Effector memory CD4-positive, alpha-beta T cell (primary cell): ENCODE measurements at places on chromosomes 6 and 20.

- H3K27me3 ChIP-seq = peaks cover 9% of the 10 kb centered on the region
- no peaks in the 10 kb centered on the region for H3K36me3 ChIP-seq
- DNase-seq = no peak
- H3K27ac ChIP-seq = no peak overlapping the region
- no peaks in the 10 kb centered on the region for H3K4me1 ChIP-seq
- H3K4me3 ChIP-seq = no peak overlapping the region
Measured at GRCh38 chr6:39793516-39793915, 1.3 kb downstream of the DAAM2 start.

DNA sequence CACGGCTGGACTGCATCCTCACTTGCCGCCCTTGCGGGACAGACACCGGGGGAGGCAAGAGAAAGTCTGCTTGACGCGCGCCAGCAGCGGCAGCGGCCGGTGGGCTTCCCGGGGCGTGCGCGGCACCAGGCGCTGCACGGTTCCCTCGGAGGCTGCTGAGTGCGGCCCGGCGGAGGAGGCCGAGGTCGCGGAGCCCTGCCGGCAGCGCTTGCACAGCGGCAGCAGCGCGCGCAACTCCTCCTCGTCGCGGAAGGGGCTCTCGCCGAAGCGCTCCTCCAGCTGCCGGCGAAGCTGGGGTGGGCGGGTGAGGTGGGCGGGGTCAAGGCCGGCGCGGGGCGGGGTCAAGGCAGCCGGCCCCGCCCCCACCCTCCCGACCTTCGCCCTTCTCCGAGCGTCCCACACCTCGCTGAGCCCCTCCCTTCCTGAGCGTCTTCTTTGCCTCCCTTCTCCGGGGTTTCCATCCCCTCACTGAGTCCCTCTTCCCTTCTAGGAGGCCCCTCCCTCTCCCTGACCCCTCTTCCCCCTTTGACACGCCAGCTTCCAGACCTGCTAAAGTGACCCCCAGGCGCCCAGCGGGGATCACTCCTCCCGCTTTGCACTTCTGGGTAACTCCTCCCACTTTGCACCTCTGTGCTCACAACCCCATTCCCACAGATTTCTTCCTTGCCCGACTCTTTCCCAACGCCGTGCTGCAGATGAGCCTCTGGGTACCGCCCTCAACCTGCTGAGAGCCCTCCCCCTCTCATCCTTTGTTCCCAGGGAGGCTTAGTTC, 8.8 kb downstream of the DUSP15 start:
- no peak overlapping the region for H3K27ac ChIP-seq
- H3K27me3 ChIP-seq = peaks cover 4% of the 10 kb centered on the region
- H3K36me3 ChIP-seq = no peaks in the 10 kb centered on the region
- H3K4me3 ChIP-seq = peak overlapping the region; percentile 59

- H3K4me3 ChIP-seq = no peak overlapping the region
- no peaks in the 10 kb centered on the region for H3K36me3 ChIP-seq
Measured at GRCh38 chr6:148538261-148539190, 195.9 kb downstream of the SASH1 start.

- H3K27ac ChIP-seq = no peak overlapping the region
- H3K36me3 ChIP-seq = no peaks in the 10 kb centered on the region
- H3K4me1 ChIP-seq = no peaks in the 10 kb centered on the region
- H3K27me3 ChIP-seq = no peaks in the 10 kb centered on the region
Measured at GRCh38 chr20:47150403-47151152, 205.9 kb downstream of the ZMYND8 start.

DNA sequence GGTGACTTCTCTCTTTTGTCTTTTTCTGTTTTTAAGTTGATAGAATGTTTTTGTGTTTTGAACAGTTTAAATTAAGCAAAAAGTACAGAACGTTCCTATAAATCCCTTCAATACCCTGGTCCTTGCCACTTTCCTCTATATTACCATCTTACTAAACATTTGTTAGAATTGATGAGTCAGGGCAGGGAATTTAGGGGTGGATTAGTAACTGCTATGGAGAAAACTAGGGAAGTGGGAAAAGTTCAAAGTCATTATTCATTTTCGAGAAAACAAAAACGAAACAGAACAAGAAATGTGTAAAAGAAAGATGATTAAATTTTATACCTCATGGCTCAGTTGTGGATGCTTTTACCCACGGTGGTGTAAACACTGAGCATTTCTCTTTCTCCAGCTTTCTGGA, 240.4 kb upstream of the SULF2 start:
- no peak overlapping the region for H3K27ac ChIP-seq
- no peaks in the 10 kb centered on the region for H3K36me3 ChIP-seq
- H3K4me1 ChIP-seq = no peaks in the 10 kb centered on the region
- H3K4me3 ChIP-seq = no peak overlapping the region
- no peaks in the 10 kb centered on the region for H3K27me3 ChIP-seq
- no peak for DNase-seq

- H3K27me3 ChIP-seq = peaks cover 6% of the 10 kb centered on the region
- H3K36me3 ChIP-seq = no peaks in the 10 kb centered on the region
- no peaks in the 10 kb centered on the region for H3K4me1 ChIP-seq
Measured at GRCh38 chr6:136111831-136112230, 138.3 kb downstream of the MTFR2 start.

GRCh38 chr6:30891816-30892538, 7.7 kb downstream of the DDR1 start:
- no peak overlapping the region for H3K27ac ChIP-seq
- no peak for DNase-seq
- H3K36me3 ChIP-seq = no peaks in the 10 kb centered on the region
- no peaks in the 10 kb centered on the region for H3K27me3 ChIP-seq
- H3K4me1 ChIP-seq = no peaks in the 10 kb centered on the region
- no peak overlapping the region for H3K4me3 ChIP-seq

GRCh38 chr6:20474874-20475542, 59.2 kb upstream of the CDKAL1 start:
- DNase-seq = no peak
- H3K4me1 ChIP-seq = no peaks in the 10 kb centered on the region
- H3K36me3 ChIP-seq = no peaks in the 10 kb centered on the region
- H3K27me3 ChIP-seq = no peaks in the 10 kb centered on the region
- no peak overlapping the region for H3K27ac ChIP-seq

- no peak overlapping the region for H3K4me3 ChIP-seq
- no peaks in the 10 kb centered on the region for H3K4me1 ChIP-seq
- H3K27ac ChIP-seq = no peak overlapping the region
- DNase-seq = no peak
- H3K36me3 ChIP-seq = no peaks in the 10 kb centered on the region
Measured at GRCh38 chr6:33167374-33168283, 24.6 kb downstream of the COL11A2 start.

- H3K27me3 ChIP-seq = no peaks in the 10 kb centered on the region
- no peak overlapping the region for H3K4me3 ChIP-seq
- DNase-seq = no peak
- no peaks in the 10 kb centered on the region for H3K4me1 ChIP-seq
- H3K36me3 ChIP-seq = peaks cover 61% of the 10 kb centered on the region
- H3K27ac ChIP-seq = no peak overlapping the region
Measured at GRCh38 chr20:37220731-37221130, 40.9 kb downstream of the GHRH start.

- H3K4me1 ChIP-seq = no peaks in the 10 kb centered on the region
- no peak for DNase-seq
- no peaks in the 10 kb centered on the region for H3K27me3 ChIP-seq
- H3K36me3 ChIP-seq = no peaks in the 10 kb centered on the region
- no peak overlapping the region for H3K4me3 ChIP-seq
Measured at GRCh38 chr6:81625216-81625615, 127.3 kb downstream of the TENT5A start.

- DNase-seq = no peak
- H3K4me1 ChIP-seq = no peaks in the 10 kb centered on the region
- no peak overlapping the region for H3K4me3 ChIP-seq
- no peaks in the 10 kb centered on the region for H3K36me3 ChIP-seq
Measured at GRCh38 chr6:118316796-118317384, 231.2 kb upstream of the PLN start.

GRCh38 chr6:75926293-75927168, 145.9 kb downstream of the IMPG1 start:
- DNase-seq = no peak
- no peaks in the 10 kb centered on the region for H3K4me1 ChIP-seq
- no peak overlapping the region for H3K27ac ChIP-seq
- no peak overlapping the region for H3K4me3 ChIP-seq
- H3K27me3 ChIP-seq = no peaks in the 10 kb centered on the region
- no peaks in the 10 kb centered on the region for H3K36me3 ChIP-seq

- no peaks in the 10 kb centered on the region for H3K36me3 ChIP-seq
- no peak overlapping the region for H3K4me3 ChIP-seq
- H3K4me1 ChIP-seq = no peaks in the 10 kb centered on the region
- no peaks in the 10 kb centered on the region for H3K27me3 ChIP-seq
Measured at GRCh38 chr20:10453241-10453640, 18.1 kb downstream of the SLX4IP start.

DNA sequence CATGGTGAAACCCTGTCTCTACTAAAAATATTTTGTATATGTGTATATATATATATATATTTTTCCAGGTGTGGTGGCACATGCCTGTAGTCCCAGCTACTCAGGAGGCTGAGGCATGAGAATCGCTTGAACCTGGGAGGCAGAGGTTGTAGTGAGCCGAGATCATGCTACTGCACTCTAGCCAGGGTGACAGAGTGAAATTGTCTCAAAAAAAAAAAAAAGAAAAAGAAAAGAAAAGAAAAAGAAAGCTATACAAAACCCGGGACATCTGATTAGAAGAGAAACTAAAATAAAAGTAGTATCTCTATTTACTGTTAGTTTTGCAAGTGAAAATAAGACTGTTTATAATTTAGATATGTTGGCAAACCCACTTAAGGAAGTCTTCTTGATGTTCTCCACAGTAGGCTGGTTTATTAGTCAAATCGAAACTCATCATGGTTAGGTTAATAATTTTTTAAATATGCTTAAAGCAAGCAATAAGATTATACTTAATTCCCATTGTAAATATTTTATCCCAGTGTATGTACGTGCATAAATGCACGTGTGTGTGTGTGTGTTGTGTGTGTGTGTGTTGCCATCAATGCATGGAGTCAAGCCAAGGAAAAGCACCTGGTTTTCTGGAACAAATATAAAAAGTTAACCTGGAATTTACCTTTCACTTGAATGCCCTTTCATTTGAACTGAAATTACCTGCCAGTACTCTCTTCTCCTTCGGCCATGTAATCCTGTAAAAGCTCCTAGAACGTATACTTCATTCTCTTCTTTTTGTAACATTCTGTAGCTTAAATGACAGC, 7.1 kb downstream of the VNN2 start:
- no peak overlapping the region for H3K27ac ChIP-seq
- H3K4me1 ChIP-seq = no peaks in the 10 kb centered on the region
- DNase-seq = no peak
- no peaks in the 10 kb centered on the region for H3K36me3 ChIP-seq

DNA sequence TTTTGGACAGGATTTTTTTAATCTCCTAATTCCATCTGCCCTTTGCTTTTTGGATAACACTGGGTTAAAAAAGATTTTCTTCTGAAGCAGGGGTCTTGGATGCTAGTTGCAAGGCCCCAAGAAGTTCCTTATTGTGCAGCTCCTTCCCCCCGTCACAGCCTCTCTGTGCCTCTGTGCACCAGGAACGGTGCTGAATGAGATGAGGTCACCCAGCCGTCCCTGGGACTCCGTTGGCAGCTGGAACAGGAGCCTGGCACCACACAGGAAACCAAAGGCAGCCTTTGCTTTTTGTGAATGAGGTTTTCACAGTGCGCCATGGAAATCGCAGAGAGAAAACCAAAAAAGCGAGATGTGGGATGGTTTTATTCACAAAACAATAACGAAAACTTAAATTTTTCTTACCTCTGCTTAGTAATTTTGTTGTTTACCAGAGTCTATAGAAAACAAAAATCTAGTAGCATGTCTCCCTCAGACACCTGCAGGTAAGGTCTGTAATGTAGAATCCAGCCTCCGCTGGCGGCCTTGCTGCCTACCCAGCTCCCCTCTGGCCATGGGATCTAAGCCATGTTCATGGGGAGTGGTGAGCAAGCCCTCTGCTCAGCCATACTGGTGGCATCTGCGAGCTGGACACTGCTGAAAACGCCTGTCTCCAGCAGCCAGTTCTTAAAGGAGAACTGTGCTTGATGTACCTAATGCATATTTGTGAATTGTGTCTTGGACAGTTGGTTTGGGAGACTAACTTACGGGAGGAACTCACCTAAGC, 40.4 kb upstream of the SYNJ2 start:
- no peaks in the 10 kb centered on the region for H3K4me1 ChIP-seq
- no peak for DNase-seq
- H3K36me3 ChIP-seq = peaks cover 68% of the 10 kb centered on the region
- H3K27me3 ChIP-seq = no peaks in the 10 kb centered on the region
- H3K4me3 ChIP-seq = no peak overlapping the region

GRCh38 chr20:10523443-10523842, 88.3 kb downstream of the SLX4IP start:
- no peak for DNase-seq
- H3K4me3 ChIP-seq = no peak overlapping the region
- H3K27ac ChIP-seq = no peak overlapping the region
- H3K4me1 ChIP-seq = no peaks in the 10 kb centered on the region

DNA sequence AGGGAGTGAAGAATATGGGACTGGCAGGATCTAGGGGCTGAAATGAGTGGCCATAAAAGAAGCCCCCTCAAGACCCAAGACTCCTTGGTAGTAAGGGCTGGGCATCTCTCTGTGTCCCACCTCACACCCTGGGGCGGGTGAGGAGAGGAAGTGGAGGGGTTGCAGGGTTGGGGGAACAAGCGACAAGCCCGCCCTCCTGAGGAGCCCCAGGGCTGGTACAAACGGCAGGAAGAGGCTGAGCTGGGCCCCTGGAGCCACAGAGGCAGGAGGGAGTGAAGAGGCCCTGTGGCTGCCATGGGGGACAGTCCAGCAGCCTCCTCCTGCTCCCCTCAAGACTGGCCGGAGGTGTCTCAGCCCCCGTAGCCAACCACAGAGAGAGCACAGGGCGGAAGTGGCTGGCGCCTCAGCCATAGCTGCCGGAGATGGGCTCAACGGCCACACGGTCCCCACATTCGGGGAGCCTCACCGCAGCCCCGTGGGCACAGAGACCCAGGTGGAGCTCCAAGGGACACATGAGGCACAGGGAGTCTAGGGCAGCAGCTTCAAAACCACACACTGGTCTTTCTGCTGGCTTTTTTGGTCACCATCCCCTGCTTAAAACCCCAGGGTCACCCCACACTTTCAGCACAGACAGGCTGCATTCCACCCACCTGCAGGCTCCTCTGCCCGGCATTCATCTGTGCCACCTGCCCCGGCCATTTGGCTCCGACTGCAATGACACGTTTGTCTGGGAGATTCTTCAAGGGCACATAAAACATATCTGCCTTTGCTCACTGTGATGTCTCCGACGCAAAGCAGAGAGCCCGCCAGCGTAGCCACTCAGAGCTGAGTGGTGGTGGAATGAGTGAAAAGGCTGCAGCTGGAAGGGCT, 524 bp downstream of the C20orf203 start:
- no peak overlapping the region for H3K27ac ChIP-seq
- H3K4me1 ChIP-seq = no peaks in the 10 kb centered on the region
